MCF 10A (cell line): ENCODE measurements at places on chromosomes 16 and 17. TPM values are rescaled to one million over a fixed set of nuclear protein-coding genes. Genes with fewer than 3 reads are reported as not detected.

Gene OR3A3
- total RNA-seq = not detected in 2 replicates

Gene LGALS9B
- not detected in 2 replicates for total RNA-seq

Gene ACSF2
- total RNA-seq = 10.5 and 17.8 TPM in 2 replicates

Gene TMEM88
- 3.5 and 4.4 TPM in 2 replicates for total RNA-seq

Gene CES1
- not detected in 2 replicates for total RNA-seq

Gene MT1E
- total RNA-seq = 518 and 934 TPM in 2 replicates

Gene KRT15
- 28.8 and 83.4 TPM in 2 replicates for total RNA-seq
